Left forelimb (tissue), 1 donor: ENCODE measurements at places on chromosomes 3 and 15.

DNA sequence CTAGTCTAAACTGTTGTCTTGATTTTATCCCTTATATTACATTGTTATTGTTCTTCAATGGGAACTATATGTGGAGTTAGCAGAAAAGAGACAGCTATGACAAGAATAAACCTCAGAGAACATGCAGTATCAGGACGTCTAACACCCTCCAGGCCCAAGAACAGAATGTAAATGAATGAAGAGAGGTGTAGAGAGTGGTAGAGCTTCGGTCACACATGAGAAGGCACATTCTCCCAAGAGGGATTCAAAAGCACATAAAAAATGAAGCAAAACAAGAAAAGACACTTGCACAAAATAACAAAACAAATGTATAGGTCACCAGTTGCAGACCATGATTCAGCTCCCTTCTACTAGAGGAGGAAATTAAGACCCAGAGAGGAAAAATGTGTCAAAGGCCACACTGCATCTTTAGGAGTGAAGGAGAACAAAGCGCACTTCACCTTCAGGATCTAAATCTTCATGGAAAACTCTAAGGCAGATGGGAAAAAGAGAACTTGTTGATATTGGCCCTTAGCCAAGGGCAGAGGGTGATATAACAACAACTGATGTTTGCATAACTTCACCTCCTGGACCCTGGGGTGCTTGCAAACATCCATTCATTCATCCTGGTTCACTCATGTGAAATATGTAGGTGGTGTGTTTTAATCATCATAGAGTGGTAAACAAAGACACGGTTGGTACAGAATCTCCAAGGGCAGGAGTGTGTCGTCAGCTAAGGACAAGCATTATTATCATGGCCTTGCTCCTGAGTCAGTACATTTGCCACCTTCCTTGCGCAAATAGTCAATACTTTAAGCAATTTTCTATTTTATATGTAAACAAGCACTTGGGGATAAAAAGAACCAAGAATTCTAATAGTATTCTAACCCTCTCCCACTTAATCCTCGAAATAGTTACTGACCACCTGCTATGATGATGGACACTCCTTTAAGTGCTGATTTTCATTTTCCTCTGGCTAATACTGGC, 8.8 kb downstream of the NEK10 start:
- DNase-seq: no peak

- no peak for DNase-seq
Measured at GRCh38 chr3:45191424-45191823, 34.7 kb downstream of the TMEM158 start.

DNA sequence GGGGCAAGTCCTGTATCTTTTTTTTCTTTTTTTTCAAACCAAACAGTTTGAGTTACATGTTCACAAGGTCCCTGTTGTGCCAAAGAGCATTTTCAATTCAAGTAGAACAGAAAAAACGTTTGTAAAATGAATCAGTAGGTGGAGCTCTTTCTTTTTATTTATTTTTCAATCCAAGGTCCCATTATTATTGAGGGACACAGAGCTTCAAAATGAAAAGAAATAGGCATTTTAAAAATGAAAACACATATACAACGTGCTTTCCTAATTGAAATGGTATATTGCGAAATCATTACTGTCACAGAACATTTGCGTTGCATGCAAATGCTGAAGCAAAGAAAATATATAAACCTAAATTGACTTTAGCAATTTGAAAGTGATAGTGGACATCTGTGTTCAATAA, 711.0 kb downstream of the MECOM start:
- DNase-seq: no peak

DNA sequence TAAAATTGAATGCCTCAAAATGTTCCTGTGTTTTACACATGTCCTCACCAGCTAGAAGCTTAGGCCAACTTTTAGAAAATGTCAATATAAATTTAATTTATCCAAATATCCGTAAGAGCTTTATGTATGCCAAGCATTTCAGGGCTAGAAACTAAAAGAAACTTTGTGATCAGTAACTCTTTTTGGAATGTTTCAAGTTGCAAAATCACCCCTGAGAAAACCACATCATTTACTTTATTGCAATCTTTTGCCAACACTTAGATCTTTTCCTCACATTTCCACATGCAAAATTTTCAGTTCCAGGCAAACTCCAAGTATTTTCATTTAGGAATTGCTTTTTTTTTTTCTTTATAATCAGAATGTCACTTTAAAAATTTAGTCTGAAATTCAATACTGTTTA, 20.1 kb upstream of the IGF1R start:
- DNase-seq: no peak

- no peak for DNase-seq
Measured at GRCh38 chr3:120641696-120642246, 40.3 kb downstream of the HGD start.

- DNase-seq: no peak
Measured at GRCh38 chr3:132804498-132804897, 82.3 kb upstream of the NPHP3 start.

DNA sequence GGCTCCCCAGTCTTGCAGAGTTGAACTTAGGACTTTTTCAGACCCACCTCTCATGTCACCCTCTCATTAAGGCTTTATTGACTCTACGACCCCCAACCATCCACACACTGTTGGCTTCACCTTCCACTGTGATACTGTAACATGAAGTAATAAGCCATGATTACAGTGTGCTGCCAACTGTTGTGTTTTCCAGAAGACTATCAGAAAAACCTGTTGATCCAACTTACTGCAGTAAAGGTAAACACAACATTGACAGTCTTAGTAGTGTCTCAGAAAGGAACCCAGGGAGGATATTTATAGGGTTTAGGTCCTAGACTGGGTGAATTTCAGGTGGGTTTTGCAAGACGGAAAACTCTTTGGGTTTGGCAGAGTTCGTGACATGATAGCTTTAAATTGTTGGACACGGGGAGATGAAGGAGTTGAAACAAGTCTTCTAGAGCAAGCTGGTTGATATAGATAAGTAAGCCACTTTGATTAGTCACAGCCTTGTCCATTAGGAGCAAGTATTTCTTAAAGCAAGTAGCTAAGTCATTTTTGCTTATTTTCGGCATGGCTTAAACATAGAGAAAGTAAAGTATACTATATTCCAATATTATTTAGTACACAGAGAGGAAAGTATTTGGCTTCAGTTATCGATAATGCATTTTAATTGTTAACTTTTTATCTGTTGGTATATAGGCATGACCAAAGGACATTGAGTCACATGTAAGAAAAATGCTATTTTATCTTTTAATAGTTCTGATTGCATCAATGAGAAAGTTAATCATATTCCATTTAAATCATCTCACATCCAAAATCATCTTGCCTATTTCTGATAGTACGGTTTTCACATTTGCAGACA, 2.4 kb upstream of the COL6A5 start:
- DNase-seq: no peak

GRCh38 chr15:81901319-81901718, 144.5 kb downstream of the MEX3B start:
- no peak for DNase-seq
